RWPE1 (cell line): ENCODE measurements at places on chromosomes 6 and 20.

- no peak for DNase-seq
Observed at GRCh38 chr6:12555267-12555666, 161.3 kb upstream of the PHACTR1 start.

- DNase-seq = no peak
Observed at GRCh38 chr6:137452333-137452894, 41.8 kb downstream of the OLIG3 start.

DNA sequence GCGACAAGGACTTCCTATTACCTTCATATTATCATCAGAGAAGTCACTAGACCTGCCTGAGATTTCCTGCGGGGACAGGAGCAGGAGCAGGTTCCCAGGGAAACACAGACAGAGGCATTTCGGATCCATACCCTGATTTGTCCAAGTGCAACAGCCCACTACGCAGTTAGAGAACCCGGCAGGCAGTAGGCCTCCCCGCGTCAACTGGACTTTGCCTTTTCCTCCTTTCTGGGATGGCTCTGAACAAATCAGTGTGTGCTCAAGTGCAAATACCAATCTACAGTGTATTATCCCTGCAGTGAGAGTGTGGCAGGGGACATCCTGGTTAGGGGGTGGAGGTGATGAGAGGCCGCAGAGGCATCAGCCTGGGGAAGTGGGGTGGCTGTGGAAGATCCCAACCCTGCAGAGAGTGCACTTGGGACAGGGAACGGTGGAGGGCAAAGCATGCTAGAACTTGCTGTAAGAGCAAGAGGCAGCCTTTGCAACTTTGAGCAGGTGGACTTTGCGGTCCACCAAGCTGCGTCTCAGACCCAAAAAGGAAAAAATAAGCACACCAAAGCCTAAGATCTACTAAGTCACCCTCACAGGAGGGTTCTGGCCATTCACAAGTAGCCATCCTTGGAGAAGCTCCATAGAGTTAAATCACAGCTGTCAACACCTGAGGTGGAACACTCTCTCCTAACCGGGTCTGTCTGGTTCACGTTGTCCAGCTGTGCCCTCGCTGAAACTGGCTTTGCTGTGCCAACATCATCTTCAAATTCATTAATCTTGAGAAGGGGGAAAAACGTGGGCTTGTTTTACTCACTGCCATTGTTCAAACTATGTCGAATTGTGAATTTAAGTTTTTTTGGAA is 159.1 kb downstream of the ZDHHC14 start:
- no peak for DNase-seq

DNA sequence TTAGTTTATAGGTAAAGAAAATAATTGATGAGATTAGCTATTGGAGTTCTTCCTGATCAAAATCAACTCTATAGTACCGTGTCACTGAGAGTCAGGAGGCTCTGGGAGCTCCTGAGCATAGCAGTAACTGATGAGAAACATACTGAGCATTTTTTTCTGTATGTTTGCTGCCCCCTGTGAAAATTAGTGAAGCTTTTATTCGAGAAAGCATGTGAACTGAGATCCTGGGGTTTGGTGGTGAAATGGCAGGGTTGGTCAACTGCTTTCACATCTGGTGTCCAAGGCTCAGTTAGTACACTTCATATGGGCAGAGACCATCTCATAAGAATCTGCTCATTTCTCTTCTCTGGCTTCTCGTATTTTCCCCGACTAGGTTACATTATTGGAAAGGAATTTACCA is 4.1 kb upstream of the ABT1 start:
- no peak for DNase-seq

DNA sequence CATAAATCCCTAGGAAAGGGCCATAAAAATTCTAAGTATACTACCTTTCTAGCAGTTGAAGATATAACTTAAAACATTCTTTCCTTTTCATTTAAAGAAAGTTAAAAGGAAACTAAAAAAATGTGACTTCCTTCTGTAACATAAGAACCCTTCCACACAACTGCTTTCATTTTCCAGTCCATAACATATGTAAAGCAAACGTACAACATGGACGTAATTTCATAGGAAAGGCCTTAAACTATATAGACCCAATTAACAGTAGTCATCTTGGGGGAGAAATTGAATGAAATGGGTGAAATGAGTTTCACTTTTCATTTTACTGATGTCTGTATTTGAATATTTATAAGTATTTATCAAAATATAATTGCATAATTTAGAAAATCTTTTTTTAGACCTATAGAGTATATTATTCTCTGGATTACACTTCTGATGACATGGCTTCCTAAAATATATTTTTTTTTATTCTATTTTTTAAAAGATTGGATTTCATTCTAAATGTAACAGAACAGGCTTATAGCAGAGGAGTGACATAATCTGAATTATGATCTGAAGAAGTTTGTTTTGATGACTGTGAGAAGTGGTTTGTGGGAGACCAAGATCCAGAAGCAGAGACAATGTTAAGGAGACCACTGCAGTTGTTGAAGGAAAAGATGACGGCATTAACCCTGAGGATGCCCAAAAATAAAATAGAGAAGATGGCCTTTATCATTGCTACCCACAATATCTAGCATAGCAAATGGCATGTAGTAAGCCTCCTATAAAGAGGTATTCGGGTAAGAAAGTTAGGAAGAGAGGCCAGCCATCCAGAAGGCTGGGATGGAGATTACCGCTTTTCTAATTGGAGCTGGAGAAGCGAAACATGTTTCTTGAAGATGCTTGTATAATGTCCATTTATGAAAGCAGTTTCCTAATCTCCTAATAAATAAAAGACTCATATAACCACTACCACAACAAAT is 260.4 kb downstream of the PTPRK start:
- DNase-seq = no peak

GRCh38 chr6:167341038-167341583 is 16.2 kb downstream of the TTLL2 start:
- no peak for DNase-seq

GRCh38 chr6:159398633-159399032 is 229.4 kb downstream of the FNDC1 start:
- no peak for DNase-seq

DNA sequence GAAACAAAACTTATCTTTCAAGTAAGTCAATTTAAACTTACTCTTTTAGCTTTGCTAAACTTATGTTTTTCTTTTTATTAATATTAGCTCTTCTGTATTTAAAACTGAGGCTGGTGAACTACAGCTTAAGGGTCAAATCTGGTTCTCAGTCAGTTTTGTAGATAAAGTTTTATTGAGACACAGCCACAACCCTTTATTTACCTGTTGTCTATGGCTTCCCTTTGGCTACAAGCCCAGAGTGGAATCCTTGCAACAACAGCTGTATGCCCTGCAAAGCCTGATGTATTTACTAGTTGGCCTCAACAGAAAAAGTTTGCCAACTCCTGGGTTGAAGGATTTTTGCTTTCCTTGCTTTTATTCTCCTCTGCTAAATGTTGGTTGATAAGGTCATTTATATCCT is 491.4 kb upstream of the RNF217 start:
- DNase-seq = no peak
